ENCODE measurements at places on chromosomes 2 and 18.

GRCh38 chr2:873027-873426 is 77.6 kb upstream of the SNTG2 start:
- no peak for DNase-seq

DNA sequence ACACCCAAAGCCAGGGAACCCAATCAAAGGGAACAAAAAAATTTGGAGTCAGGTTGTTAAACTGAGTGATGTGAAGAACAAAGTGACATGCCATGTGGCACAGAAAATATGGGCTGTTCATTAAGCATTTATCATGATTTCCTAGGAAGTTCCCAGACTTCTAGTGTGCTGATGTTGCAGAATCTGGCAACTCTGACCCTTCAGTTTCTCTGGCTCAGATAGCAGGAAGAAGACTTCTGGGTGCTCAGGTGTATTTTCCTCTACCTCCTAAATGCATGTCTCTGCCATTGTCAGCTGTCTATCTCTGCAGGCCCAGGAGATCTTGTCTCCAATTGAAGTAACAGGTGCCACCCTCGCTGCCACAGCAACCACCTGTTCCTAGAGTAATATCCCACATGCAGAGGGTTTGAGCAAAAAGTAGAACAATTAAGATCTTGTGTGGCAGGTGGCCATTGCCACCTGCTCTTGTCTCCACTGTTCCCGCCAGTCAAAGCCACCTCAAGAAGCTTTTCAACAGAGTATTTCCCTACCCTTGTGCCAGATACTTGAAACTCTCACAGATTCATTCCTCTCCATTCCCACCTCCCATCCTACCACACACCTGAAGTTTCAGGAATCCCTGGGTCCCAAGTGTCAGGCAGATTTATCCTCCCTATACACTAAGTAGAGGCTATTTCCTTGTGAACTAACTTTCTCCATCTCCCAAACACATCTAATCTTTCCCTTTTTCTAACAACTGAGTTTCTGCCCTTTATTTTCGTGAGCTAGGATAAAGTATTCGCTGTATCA is 533.7 kb upstream of the CHAC2 start:
- no peak for DNase-seq

GRCh38 chr2:6177811-6178210 is 485.6 kb downstream of the SOX11 start:
- no peak for DNase-seq

GRCh38 chr18:13233787-13234783 is 15.5 kb downstream of the LDLRAD4 start:
- no peak for DNase-seq

- DNase-seq = no peak
Observed at GRCh38 chr2:171513719-171514160, 8.5 kb upstream of the CYBRD1 start.

- no peak for DNase-seq
Observed at GRCh38 chr2:11554399-11554716, 20.5 kb downstream of the GREB1 start.

GRCh38 chr2:134397146-134397896 is 143.4 kb downstream of the MGAT5 start:
- DNase-seq = no peak

DNA sequence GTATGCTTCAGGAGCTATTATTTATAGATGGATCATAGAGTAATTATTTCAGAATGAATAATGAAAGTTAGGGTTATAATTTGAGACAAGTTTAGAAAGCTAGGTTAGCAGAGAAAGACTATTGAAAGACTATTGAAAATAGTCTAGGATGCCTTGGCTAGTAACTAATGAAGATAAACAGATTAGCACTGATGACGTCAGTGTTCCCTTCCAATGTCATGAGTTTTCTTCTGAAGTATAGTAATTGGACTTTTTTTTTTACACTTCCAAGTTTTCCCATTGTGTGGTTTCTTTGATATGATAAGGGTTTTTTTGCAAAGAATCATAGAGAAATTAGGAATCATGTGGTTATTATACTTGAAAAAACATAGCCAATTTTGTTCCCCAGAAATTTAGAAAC is 1041.5 kb upstream of the CRIM1 start:
- no peak for DNase-seq

DNA sequence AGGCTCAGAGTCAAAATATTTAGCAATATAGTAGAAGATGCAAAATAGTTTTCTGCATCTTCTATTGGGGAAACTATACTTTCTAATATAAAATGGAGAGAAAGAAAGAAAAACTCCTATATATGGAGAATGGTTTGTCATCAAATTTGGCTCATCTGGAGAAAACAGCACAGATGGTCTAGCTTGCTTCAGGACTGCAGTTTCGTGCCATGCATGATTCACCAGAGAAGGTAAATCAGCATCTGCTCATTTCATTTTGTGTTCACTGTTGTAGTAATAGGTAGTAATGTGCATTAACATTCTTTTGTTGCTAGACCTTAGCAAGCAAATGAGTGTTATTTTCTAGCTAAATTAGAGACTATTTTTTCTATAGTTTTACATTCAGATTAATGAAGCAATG is 179.0 kb downstream of the ASXL3 start:
- DNase-seq = no peak

DNA sequence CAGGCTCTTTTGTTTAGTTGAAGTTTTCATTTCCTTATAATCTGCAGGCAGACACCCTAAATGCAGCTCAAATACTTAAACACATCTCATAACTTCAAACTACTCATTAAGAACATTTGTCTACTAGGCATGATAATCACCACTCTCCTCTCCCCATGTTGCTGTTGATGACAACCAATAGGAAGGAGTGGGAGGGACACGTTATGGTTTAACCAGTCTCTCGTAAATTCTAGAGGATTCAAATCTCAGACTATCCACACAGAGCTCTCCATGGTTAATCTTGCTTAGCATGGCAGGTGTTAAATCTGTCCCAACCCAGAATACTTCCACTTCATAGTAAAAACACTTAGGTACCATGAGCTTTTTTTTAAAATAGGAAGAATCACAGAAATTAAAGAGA is 127.4 kb upstream of the AQP4 start:
- no peak for DNase-seq

DNA sequence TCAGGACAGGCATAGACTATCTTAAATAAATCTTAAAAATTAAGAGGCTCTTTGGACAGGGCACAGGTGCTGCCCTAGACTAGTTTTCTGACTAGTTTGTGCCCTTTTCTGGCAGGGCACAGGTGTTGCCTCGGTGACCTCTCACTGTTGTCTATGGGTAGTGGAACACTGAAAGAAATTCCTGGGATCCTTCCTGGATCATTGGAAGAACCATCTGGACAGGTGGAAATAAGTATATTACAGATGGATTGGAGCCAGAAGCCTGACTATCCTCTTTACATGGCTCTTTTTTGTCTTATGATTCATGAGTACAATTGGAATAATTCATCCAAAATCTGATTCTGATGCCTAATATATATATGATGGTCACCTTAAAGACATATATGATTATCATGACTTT is 286.6 kb downstream of the RIT2 start:
- DNase-seq = no peak

- no peak for DNase-seq
Observed at GRCh38 chr2:160267022-160267421, 67.0 kb upstream of the ITGB6 start.

- no peak for DNase-seq
Observed at GRCh38 chr2:20578895-20579825, 71.7 kb downstream of the HS1BP3 start.

- DNase-seq = no peak
Observed at GRCh38 chr18:75199327-75199726, 9.6 kb downstream of the PTGR3 start.

DNA sequence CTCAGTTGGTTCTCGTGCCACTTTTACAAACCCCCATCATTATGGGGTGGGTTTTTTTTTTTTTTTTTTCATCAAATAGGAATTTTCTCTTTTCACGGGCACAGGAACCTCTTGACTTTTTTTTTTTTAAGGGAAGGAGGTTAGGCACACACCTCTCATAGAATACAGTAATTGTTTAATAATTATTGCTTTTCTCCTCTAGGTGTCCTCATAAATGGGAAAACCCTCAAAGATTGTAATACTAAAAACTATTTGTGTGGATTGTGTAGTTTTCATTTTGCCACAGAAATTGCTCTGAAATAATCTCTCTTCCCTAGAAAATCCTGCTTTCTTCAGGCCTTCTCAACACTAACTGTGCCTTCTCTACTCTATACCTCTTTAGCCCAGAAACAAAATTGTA is 147.3 kb downstream of the GREB1L start:
- no peak for DNase-seq

GRCh38 chr18:13161276-13161899 is 57.2 kb upstream of the LDLRAD4 start:
- no peak for DNase-seq

GRCh38 chr2:83595121-83595690 is 863.9 kb downstream of the SUCLG1 start:
- DNase-seq = no peak

DNA sequence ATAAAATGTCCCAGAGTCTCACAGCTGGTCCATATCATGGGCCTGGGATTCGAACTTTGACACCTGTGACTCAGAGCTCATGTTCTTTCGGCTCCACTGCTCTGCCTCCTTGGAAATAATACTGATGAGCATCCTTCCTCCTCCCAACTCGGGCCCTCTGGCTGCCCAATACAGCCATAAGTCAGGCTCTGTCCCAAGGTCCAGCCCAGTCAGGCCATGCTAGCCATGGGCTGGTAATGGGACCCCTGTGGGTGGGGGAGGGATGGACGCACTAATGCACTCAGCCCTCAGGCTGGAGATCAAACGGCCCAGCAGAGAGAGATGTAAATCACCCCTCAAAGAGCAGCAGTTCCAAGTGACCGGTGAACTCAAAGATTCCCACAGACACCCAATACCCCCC is 61.1 kb downstream of the DDX1 start:
- DNase-seq = no peak

DNA sequence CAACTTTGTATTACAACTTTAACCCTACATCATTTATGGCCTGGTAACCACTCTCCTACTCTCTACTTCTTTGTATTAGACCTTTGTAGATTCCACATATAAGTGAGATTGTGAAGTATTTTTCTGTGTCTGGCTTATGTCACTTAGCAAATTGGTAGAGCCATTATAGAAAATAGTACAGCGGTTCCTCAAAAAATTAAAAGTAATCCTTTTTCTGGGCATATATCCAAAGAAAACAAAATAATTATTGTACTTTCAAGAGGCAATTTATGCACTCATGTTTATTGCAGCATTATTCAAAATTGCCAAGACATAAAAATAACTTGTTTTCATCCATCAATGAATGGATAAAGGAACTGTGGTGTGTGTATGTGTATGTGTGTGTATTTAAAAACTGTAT is 537.5 kb upstream of the FSIP2 start:
- no peak for DNase-seq

GRCh38 chr2:178251151-178251955 is 57.0 kb downstream of the OSBPL6 start:
- DNase-seq = no peak

DNA sequence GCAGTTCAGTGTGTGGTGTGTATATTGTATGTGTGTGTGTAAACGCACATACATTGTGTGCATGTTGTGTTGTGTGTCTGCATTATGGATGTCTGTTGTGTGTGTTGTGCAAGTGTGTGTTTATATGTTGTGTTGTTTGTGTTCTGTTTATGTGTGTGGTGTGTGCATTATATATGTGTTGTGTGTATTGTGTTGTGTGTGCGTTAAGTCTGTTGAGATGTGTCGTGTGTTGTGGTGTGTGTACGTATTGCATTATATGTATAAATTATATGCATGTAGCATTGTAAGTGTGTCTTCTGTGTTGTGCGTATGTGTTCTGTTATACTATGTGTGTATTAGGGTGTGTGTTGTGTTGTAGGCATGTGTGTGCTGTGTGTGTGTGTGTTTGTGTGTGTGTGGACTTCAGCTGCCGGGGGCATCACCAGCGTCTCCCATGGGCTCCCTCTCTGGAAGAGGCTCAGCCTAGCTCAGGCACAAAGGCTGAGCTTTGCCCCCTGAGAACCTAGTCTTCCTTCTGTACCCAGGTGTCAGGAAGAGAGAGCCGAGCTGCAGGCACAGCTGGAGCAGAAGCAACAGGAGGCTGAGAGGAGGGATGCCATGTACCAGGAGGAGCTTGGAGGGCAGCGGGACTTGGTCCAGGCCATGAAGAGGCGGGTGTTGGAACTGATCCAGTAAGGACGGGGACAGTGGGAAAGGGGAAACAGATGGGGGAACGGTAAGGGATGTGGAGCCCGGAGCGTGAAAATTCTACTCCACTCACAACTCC is 13.7 kb downstream of the RUFY4 start:
- no peak for DNase-seq

DNA sequence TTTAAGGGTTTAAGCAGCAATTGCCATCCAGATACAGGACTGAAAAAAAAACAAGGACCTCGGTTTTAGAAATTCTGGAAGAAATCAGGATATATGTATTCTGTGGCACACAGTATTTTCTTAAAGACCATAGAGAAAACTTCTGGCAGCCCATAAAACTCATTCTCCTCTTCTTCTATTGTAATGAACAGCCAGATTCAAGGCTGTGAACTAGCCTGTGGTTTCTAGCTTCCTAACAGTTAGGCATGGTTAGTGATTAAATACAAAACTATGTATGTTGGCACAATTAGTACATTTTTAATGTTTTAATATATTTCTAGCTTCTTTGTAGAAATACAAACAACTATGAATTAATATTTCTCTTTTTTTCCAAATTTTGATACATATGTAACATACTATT is 555.7 kb downstream of the DSC3 start:
- no peak for DNase-seq

DNA sequence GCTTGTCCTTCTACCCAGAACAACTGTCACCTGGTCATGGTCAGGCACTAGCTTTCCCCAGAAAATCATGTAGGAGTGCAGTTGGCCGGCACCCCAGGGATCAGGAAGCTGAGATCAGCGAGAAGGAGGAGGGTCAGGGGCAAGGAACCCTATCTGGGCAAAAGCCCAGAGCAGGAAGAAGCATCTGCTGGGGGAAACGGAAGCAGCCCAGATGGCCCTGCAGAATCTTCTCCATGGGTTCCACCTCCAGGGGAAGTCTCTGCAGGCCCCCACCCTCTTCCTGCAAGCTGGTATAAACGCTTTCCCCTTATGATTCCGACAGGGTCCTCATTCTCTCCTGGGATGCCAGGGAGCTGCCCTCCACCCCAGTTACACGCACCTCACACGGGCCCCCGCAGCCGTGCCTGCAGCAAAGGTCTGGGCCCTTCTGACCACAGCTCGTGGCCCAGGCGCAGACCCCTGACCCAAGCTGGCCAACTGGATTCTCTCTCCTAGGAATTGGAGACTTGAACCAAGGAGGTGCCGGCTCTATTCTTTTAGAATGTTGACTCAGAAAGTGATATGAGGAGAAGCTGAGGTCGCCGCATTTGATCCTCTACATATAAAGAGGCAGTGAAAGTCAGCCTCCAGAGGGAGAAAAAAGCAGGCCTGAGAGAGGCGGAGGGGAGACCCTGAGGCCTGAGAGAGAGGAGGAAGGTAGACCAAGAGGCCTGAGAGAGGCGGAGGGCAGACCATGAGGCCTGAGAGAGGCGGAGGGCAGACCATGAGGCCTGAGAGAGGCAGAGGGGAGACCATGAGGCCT is 71.0 kb downstream of the STPG4 start:
- no peak for DNase-seq
